ENCODE measurements at places on chromosomes 2 and 18.

GRCh38 chr2:217599906-217600305, 402.9 kb downstream of the TNS1 start:
- no peak for DNase-seq

DNA sequence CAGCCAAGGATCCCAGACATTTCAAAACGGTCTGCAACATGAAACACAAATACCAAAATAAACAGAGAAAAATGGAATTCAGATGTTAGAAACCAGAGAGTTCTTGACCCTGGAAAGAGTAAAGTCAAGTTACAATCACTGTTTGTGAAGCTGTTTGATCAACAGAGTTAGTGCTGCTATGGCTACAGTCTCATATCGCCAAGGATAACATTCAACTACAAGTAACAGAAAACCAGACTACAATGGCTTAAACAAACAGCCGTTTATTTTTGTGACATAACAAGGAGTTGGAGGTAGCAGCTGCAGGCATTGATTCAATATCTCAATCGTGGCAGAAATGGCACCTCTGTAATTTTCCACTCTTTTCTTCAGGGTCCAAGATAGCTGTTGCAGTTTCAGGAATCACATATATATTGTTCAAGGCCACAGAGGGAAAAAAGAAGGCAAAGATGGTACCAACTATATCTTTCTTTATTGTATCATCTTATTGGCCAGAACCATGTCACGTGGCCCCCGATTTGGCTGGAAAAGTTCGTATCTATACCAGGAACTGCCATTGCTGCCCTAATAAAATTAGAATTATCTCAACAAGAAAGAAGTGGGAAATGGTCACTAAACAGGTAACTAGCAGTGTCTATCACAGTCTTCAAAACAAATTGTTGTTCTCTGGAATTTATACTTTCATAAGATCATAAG, 17.7 kb upstream of the HNRNPLL start:
- no peak for DNase-seq

DNA sequence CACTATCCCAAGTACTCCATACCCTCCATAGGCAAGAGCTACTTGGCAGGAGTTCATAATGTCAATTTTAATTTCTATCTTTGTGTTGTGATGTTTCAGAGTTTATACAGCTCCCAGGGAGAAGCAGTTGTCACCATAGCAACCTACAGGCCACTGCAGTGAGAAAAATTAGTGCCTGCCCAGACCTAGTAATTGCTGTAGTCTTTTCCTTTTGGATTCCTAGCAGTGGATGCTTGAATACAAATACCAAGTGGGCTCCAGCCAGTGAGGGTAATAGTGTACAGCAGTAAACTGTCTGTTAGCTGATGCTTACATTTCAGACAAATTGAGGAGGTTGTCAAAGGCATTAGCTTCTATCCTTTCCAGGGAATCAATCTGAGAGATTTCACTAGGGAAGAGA, 26.7 kb downstream of the LHCGR start:
- DNase-seq, result no peak

DNA sequence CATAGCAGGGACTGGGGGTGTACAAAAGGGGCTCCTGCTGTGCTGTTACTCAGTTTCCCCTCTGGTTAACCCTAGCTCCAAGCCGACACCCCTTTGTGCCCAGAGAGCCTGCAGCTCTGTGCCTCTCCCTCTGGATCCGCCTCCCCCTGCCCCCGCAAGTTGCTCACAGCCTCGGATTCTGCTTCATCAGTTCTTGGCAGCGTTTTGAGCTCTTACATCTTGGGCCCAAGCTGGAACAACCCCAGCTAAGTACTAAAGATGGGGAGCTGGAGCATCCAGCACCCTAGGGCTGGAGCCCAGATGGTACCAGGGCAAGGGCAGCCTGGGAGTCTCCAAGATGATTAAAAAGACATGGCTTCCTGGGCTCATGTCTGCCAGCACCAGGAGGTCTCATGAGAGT, 40.7 kb downstream of the POMC start:
- no peak for DNase-seq

DNA sequence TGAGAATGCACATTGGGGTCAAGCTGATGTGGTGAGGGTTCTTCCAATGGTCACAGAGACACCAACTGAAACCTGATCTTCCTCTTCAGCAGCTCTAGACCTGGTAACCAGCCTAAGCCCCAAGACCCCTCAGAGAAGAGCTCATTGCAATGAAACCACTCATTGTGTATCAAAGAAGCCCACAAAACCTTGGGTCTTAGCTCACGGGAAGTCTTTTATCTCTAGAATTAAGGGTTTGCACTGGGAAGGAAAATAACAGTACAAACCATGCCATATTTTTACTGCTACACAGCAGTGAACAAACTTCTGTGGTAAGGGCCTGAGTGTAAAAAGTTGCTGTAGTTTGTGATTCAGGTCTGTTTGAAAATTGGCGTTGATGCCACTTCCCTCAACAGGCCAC, 8.6 kb upstream of the UBXN4 start:
- no peak for DNase-seq

DNA sequence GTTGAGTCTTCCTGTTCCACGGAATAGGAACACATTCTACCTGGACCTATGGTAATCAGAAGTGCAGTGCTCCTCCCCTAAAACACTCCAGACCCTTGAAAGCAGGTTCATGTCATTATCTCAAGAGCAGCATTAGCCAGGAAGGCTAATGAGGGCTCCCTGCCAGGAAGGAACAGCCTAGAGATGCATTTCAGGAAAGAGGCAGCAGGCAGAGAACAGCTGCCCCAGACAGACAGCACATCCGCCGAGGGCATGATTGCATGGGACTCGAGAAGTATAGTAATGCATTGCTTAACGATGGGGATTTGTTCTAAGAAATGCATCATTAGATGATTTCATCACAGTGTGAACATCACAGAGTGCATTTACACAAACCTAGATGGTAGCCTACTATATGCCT, 171.5 kb downstream of the ALK start:
- DNase-seq, result no peak

DNA sequence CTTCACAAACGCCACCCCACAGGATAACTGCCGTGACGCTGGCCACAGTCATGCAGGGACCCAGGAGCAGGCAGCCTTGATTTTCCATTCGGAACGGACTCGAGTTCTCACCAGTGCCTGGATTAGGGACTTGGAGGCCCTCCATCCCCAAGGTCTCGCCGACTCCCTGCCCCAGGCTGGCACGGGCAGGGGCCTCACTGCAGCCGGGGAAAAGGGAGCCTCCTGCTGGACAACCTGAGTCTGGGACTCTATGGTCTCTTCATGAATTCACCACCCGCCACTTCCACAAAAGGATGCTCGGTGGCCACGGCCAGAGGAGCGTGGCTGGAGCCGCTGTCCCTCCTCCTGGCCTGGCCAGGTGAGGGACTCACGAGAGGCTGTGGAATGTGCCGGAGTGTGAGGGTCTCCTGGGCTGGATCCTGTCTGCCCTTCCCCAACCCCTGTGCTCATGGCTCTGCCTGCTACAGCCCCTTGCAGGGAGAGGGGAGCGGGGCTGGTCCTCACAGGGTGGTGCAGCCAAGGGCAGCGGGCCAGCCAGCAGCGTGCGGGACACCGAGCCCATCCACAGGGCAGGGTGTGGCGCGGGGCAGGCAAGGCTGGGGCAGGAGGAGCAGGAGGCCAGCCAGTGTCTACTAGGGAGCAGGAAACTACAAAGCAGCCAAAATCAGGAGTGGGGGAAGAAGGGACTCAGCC, 42.3 kb downstream of the AQP12A start:
- DNase-seq, result no peak

DNA sequence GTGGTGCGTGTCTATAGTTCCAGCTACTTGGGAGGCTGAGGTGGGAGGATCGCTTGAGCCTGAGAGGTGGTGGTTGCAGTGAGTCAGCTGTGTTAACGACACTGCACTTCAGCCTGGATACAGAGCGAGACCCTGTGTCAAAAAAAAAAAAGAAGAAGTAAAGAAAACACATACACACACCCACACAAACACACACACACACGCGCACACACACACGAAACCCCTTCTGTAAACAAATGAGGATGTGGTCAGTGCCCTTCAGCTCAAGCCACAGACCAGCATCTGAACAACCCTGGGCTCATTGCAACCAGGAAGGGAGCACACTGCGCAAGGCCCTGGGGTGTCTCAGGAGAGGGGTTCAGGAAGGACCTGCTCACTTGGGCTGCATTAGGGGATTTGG, 47.9 kb upstream of the KCNF1 start:
- no peak for DNase-seq

DNA sequence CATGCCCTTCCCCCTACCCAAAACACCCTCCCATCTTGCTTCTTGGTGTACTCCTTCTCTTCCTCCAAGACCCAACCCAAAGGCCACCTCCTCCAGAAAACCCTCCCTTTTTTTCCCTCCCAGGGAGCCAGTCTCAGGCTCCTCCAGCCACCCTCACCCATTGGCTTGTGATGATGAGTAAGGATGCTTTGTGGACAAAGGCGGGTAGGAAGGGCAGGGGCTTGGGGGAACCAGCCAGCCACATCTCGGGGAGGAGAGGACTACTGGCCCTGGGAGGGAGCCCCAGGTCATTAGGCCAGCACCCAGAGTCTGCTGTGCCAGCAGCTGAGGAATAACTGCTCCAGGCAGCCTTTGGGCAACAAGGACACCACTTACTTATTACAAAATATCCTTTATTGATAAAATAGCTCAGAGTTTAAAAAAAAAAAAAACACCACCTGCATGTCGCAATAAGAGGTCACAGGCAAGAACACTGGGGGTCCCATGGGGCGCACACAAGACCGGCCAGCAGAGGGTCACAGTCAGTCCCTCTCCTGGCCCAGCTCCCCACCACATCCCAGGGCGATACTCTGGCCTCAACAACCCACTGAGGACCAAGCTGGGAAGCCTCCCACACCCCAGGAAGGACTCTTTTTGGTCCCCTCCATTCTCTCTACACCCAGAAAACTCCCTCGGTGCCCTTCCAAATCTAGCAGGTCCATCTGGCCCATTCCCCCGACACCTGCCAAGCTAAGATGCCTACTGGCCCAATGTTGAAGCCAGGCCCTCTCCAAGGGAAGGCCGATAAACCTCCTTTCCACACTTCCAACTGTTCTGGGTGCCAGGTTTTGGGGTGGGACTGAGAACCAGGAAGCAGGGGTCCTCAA, 3.6 kb downstream of the ADRA2B start:
- no peak for DNase-seq

GRCh38 chr18:48842259-48843061, 108.3 kb downstream of the SMAD7 start:
- no peak for DNase-seq

DNA sequence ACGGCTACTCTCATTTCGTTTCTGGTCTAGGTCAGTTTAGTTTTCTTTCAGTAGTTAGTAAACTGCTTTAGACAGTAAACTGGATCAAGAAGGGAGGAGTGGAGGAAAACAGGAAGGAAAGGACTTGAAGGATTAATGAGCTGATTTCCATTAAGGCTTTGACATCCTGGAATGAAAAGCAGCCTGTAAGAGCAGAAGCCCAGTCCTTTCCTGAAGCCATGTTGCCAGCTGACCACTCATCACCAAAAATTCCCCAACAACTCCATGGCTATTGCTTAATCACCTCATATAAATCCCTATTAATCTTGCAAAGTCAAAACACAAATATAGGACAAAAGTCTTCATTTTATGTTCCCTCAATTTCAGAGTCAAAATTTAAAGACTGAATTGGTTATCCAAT, 113.7 kb upstream of the ZFP36L2 start:
- no peak for DNase-seq

- no peak for DNase-seq
Observed at GRCh38 chr18:68822926-68823325, 25.0 kb downstream of the CCDC102B start.

DNA sequence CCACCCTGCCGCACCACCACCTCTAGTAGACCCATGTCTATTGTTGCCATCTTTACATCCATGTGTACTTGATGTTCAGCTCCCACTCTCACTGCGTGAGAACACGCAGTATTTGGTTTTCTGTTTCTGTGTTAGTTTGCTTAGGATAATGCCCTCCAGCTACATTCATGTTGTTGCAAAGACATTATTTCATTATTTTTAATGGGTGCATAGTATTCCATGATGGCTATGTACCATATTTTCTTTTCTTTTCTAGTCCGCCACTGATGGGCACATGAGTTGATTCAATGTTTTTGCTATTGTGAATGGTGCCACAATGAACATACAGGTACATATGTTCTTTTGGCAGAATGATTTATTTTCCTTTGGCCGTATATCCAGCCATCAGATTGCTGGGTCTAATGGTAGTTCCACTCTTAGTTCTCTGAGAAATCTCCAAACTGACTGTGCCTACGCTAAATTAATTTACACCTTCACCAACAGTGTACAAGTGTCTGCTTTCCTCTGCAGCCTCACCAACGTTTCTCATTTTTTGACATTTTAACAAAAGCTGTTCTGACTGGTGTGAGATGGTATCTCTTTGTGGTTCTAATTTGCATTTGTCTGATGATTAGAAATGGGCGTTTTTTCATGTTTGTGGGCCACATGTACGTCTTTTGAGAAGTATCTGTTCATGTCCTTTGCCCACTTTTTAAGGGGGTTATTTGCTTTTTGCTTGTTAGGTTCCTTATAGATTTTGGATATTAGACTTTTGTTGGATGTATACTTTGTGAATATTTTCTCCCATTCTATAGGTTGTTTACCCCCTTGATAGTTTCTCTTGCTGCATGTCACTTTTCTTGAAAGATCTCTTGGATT, 10.5 kb upstream of the ZNF513 start:
- DNase-seq, result no peak

DNA sequence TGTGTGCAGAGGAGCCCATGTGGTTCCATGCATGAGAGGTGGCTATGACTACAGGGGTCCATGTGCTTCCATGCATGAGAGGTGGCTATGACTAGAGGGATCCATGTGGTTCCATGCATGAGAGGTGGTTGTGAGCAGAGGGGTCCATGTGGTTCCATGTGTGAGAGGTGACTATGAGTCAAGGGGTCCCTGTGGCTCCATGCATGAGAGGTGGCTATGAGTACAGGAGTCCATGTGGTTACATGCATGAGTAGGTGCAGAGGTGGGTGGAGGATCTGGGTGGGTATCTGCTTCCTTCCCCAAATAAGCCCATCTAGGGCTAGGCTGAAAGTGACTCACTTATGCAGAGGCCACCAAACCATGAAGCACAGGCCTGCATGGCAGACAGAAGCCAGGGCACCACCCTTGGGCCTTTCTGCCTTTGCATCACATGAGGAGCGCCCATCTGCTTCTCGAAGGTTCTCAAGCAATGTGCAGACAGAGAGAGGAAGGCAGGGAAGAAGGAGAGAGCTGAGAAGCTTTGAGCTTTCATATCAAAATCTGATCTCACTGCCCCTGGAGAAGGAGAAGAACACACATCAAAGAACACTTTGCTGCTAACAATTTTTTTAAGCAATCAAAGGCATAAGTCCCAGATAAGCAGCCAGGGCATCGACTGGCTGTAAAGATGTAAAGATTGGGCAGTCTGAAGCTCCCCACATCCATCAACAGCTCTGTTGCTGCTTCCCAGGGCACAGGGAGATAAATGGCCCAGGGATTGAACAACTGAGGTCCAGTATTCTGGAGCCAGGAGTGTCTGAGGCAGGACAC, 137.6 kb downstream of the TNS1 start:
- DNase-seq, result no peak

All from non-pigmented ciliary epithelial cell (primary cell).